ENCODE measurements at places on chromosomes 6 and 20.
A peak's percentile ranks its signal among the peaks of the same experiment; 100 is the strongest.

- no peak for DNase-seq
Observed at GRCh38 chr6:54993294-54993693, 146.7 kb downstream of the FAM83B start.

- peak; percentile 55 for DNase-seq
Observed at GRCh38 chr6:3977875-3978711, 100.8 kb downstream of the FAM217A start.

- no peak for DNase-seq
Observed at GRCh38 chr6:313917-314316, 21.6 kb downstream of the DUSP22 start.

DNA sequence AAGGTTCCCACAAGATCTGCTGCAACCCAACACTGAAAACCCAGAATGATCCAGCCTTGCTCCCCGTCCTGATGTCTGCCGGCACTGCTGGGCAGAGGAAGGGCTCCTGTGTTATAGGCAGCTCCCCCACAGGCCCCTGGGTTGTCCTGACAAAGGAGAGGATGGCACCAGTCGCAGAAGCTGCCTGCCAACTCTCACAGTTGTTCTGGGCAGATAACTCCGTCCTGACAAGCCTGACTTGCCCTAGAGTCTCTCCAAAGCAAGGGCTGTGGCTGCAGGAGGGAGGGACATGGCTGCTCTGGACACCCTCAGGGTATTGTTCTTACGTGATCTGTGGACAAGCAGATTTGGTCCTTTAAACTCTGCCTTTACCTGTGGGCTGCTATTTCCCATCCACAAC lies 243.8 kb downstream of the CDH26 start:
- DNase-seq, result no peak

GRCh38 chr6:144647971-144648651 lies 363.0 kb downstream of the UTRN start:
- no peak for DNase-seq

- no peak for DNase-seq
Observed at GRCh38 chr6:27156874-27157458, 90.5 kb upstream of the PRSS16 start.

DNA sequence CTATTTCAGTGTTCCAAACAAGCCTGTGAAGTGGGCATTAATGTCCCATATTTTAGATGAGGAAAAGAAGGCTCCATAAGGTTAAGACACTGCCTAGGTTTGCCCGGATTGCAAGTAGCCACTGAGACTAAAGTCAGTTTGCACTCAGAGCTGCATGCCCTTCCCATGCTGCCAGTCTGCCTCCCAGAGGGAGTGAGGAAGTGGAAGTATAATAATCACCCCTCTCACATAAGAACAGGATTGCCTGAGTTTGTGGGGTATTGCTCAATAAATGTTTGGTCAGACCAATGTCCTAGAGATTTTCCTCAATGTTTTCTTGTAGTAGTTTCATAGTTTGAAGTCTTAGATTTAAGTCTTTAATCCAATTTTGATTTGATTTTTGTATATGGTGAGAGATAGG lies 43.9 kb upstream of the CLIC5 start:
- no peak for DNase-seq

- no peak for DNase-seq
Observed at GRCh38 chr6:161575523-161576254, 301.8 kb upstream of the AGPAT4 start.

DNA sequence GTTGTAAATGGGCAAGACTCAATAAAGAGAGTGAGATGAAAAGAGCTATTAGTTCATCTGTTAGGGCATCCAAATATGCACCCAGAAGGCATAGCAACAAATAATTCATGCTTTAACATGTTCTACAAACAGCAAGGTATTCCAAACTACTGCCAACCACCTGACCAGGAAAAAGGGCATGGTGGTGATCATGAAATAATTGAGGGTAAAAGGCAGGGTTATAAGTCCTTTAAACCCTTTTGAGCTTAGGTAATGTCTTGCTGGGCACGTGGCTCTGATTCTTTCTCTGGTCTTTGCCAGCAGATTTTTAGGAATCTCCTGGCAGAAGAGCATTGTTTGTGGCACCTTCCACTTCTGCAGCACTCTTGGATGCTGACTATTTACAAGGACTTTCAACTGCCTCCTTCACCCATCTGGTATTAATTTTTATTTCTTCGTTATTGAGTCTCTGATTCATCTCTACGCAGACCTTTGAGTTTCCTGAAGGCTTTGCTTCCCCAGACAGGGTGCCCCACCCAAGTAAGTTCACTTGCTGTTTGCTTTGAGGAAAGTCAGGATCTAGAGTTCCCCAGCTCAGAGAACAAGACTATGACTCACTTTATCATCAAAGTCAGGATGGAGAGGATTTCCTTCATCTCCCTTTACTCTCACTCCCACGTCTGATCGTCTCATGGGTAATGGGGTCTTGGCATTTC lies 83.4 kb upstream of the NEDD9 start:
- DNase-seq, result no peak

- peak; percentile 34 for DNase-seq
Observed at GRCh38 chr6:36986704-36987047, 680 bp upstream of the MTCH1 start.

GRCh38 chr6:148365041-148365440 lies 22.4 kb downstream of the SASH1 start:
- DNase-seq, result no peak

- DNase-seq, result no peak
Observed at GRCh38 chr6:50849796-50850180, 31.1 kb downstream of the TFAP2B start.

DNA sequence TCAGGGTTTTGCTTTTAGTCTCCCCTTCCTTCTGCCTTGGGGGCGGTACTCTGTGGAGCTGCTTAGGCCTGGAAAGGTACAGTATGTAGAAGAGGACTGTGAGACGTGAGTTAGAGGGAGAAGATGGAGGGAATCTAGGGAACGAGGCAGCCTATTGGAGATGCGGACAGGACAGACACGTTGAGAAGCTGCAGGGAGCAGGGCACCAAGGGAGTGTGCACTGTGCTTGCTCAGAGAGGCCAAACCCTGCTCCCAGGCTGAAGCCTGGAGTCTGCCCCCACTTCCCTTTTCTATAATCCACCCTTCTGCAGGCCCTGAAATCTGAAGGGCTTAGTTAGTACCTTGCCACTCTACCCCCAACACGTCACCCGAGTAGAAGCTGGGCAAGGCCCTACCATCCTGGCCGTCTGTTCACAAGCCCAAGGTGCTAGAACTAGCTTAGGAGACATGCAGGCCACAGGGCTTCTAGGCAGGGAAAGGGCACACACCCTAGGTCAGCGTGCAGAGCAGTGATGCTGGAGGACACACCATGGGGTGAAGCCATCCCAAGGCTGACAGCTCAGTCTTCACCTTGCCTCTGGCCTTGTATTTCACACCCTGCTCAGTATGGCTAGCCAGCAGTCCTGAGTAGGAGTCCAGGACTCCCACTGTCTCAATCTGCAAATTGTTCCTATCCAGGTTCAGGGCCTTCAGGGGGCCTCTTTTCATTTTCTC lies 6.9 kb downstream of the TP53INP2 start:
- DNase-seq, result no peak

GRCh38 chr20:41978246-41978790 lies 360.1 kb upstream of the CHD6 start:
- DNase-seq, result no peak

- no peak for DNase-seq
Observed at GRCh38 chr20:2255926-2256531, 39.8 kb upstream of the TGM3 start.

DNA sequence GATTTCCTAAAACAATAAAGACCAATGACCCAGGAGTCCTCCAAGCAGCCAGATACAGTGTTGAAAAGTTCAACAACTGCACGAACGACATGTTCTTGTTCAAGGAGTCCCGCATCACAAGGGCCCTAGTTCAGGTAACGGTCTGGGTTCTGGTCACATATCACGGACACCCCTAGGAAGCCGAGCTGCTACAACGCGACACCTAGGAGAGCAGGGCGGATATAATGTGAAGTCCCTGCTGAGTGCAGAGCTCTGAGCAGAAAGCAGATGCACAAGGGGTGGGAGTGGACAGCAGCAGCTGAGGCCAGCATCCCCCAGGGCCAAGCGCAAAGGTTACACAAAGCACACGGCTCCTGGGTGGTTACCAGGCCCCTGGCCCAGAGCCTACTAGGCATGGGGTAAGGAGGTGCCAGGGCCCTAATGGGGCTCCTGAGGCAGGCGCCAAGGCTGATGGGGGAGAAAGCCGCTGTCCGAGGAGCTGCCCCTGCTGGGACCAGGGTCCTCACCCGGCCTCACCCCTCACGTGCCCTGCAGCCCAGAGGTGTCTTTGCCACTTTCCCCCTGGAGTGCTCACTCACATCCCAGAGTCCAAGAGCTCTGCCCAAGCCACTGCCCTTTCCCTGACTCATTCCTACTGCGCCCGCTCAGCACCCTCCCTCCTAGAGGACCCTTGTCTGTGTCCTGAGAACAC lies 8.4 kb downstream of the CST7 start:
- DNase-seq, result no peak

DNA sequence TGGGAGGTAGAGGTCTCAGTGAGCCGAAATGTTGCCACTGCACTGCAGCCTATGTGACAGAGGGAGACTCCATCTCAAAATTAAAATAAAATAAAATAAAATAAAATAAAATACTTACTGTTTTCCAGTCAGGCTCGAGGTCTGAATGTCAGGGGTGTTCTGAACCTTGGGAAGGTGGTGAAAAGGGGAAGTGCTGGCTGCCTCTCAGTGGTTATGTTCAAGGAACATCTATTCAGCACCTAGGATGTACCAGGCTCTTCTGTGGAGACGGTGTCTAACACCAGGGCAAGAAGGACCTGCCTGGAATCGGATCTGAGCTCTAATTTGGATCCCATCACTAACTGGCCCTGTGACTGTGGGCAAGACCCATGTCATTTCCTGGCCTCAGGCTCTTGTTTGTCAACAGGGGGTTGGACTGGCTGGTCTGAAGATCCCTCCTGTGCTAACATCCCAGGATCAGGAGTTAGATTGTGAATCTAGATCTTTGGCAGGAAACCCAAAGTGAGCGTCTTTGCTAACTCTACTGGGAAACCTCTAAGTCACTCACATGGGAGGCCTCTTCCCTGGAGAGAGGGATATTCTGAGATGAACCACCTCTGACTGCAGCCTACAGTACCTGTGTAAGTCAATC lies 63.4 kb upstream of the SIRPG start:
- DNase-seq, result no peak

DNA sequence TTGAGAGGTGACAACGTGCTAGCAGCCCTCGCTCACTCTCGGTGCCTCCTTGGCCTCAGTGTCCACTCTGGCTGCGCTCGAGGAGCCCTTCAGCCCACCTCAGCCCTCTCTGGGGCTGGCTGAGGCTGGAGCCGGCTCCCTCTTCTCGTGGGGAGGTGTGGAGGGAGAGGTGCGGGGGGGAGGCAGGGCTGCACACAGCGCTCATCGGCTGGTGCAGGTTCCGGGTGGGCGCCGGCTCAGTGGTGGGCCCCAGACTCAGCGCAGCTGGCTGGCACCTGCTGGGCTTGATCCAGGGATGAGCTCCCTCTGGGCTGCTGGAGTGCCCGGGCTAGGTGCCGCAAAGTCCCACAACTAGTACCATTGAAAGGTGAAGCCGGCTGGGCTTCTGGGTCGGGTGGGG lies 957.8 kb upstream of the GJE1 start:
- no peak for DNase-seq

DNA sequence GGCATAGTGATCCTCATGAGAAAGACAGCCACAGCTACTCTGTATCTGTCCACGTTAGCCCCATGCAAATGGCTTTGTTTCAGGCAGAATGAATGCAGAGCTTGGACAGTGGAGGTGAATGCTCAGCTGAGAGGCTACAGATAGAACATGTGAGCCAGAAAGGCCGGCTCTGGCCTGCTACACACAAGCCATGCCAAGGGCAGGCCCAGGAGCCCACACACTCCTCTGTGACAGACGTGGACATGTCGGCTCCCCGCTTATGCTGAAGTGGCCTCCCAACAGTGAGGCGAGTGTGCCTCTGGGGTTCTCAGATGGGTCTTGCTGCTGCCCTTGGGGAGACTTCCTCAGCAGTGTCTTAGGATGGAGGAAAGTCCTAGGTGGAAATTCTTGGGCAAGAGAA lies 159.6 kb downstream of the SYNDIG1 start:
- DNase-seq, result no peak

GRCh38 chr20:36786663-36787062 lies 13.1 kb upstream of the DSN1 start:
- DNase-seq, result no peak

DNA sequence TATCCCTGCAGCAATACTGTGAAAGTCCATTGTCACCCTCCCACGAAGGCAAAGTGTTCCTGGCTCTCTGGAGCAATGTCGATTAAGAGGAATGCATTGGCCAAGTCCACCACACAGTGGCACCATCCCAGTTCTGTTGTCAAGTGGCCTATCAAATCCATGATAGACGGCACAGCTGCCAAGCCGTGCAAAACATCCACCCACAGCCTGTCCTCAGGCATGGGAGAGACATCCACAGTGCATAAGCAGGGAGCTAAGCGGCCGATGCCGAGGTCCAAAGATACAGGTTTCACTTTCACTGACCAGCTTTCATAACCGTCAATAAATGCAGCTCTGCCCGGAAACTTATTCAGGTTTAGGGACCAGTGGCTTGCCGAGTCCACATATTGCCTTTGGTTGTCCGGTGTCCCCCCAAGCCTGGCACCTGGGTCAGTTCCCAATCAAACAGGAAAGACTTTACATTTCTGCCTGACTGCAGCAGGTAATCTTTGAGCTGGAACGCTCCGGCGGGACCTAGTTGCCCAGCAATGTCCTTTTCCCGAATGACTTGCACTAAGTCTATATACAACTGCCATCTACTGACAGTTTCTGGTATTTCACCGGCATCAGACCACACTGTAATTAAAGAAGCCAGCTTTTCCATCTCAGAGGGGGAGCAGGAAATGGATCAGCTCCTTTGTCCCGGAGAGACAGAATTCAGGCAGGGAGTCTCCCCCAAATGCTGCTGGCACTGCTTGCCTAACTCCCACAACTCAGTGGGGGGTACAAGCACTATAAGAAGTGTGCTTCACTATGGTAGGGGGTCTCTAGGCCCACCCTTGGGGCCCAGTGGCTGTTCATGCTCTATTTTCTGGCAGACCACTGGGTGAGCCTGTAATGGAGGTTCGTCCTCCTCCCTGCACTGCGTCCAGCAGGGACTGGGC lies 6.3 kb downstream of the ZKSCAN3 start:
- DNase-seq, result peak; percentile 79

- DNase-seq, result no peak
Observed at GRCh38 chr6:132016396-132016795, 65.2 kb upstream of the CCN2 start.

DNA sequence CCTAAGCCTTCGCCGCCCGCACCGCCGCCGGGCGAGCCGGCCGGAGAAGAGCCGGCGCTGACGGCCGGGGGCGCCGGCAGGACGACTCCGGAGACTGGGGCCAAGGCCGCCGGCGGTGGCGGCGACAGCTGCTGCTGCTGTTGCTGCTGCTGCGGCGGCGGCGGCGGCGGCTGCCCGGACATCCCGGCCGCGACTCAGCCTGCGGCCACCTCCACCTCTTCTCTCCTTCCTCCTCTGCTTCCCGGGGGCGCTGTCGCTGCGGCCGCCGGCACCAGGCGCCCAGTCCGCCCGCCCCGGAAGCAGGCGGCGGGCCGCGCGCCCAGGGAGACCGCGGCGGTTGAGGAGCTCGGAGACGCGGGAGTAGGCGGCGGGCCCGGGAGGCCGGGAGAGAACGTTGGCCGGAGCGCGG lies 307 bp downstream of the RANBP9 start:
- no peak for DNase-seq
